GM12878 (cell line): ENCODE measurements at places on chromosomes 16 and 17. TPM values are rescaled to one million over a fixed set of nuclear protein-coding genes. Genes with fewer than 3 reads are reported as not detected.

Gene CLN3
- total RNA-seq, result 20.4 and 21.5 TPM in 2 replicates

Gene TBC1D3I
- total RNA-seq, result 0.41 TPM in 1 of 2 replicates, not detected in the other

GRCh38 chr16:6573577-6573976, 759.1 kb upstream of the RBFOX1 start:
- DNase-seq, result no peak

Gene GLP2R
- total RNA-seq, result not detected in 2 replicates

DNA sequence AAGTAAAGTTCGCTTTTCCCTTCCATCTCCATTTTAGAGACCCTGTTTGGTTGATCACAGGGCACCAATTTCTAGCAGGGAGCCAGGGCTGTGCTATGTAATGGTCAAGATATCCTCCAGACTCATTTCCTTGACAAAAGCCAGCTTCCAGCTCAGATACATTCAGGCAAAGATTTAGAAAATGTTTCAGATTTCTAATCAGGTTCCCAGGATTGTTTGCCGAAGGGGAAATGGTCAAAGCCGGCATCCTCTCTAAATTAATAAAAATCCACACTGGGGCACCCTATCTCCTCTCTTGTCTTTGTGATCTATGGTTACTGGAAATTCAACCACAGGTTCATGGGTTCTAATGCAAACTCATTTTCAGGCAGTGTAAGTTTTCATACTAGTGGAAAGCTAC, 686.8 kb upstream of the KIF2B start:
- DNase-seq, result no peak

- DNase-seq, result no peak
Observed at GRCh38 chr17:47697906-47698711, 4.1 kb downstream of the TBKBP1 start.

DNA sequence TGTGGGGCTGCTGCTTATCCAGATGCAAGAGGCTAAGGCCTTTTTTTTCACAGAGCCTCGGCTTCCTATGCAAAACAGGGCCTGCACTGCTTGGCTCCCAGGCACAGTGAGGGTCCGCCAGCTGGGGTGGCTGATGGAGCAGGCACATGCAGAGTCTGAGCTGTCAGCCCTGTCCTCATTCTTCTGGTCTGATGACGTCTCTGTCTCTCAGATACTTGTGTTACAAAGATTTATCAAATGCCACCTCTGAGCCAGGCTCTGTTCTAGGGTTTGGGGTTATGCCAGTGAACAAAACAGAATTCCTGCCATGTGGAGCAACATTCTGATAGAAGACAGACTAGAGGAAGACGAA, 4.8 kb downstream of the RNF40 start:
- no peak for DNase-seq

DNA sequence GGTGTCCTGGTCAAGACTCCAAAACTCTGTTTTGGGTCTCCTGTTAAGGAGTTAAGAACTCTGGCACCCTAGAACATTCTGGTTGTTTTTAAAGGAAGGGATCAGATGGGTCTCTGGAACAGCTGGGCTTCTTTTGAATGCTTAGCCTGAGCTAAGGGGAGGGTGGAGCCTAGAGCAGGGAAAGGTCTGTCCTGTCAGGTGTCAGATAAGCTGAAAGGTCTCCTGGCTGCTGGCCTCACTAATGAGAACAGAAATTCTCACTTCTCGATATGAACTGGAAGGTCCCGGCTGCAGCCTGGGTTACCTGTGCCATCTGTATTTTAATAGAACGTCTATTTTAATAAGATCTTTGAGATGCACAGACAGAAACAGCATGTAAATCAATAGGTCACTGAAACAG, 69.0 kb downstream of the RAP1GAP2 start:
- DNase-seq, result no peak

DNA sequence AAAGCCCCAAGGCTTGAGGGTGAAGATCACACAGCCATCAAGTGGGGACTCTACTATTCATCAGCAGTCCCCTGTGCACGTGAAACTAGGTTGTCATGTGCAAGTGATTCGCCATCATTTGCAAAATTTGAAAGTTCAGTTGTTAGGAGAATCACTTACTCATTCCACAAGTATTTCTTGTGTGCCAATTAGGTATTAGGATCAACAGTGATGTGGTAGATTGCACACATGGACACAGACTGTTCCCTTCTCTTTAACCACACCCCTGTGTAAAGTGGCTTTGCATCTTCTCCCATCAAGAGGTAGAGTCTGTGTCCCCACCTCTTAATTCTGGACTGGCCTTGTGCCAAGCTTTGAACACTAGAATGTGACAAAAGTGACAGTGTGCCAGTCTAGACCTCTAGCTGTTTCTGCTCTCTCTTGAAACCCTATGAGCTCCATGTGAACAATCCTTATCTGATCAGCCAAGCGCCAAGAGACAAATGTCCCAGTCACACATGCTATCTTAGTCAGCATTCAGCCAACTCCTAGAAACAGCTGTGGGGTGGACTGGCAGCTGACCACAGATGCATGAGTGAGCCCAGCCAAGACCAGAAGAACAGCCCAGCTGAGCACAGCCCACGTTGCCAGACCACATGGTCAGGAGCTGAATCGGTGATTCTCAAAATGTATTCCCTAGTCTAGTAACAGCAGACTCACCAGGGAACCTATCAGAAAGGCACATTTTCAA, 31.5 kb upstream of the SHISA9 start:
- DNase-seq, result no peak

Gene P2RX5
- 24.8 and 27.2 TPM in 2 replicates for total RNA-seq

DNA sequence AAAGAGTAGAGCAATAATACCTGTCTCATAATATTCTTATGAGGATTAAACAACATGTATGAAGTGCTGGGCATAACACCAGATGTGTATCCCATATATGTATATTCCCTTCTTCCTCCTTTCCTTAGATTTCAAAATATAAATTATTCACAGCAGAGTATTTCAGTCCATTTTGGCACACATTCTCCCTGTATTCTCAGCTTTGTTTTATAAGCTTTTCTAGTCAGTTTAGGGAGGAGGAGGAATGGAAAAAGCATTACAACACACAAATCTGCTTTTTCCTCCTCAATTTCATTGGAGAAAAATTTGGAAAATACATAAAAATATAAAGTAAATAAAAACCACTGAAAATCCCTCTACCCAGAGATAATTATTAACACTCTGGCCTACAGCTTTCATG, 46.6 kb upstream of the CORO6 start:
- DNase-seq, result no peak

Gene KRT24
- total RNA-seq, result not detected in 2 replicates

Gene SMIM36
- total RNA-seq, result not detected in 2 replicates

DNA sequence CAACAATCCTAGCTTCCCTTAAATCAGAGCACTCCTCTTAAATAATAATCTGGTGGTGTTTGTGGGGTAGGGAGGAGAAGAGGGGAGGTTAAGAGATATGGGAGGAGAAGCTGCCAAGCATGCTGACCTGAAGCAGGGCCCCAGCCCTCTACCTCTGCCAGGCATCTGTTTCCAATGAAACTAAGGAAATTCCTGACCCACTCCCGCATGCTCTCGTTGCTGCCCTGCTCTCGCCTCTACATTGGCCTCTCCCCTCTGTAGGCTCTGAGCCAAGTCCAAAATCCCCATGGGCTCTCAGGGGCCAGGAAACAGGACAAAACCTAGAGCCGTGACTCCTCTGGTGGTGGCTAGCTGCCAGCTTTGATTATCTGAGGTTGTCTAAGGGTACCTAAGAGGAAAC, 559.5 kb upstream of the CDH11 start:
- no peak for DNase-seq

Gene SPHK1
- total RNA-seq, result 0.77 and 1.3 TPM in 2 replicates

- peak; percentile 81 for DNase-seq
Observed at GRCh38 chr17:2222901-2223616, 80.5 kb downstream of the SMG6 start.

Gene GGT6
- total RNA-seq, result 0.16 and 0.26 TPM in 2 replicates

Gene CHAD
- not detected in 2 replicates for total RNA-seq

Gene PFN1
- total RNA-seq, result 1,903 and 1,912 TPM in 2 replicates
